ENCODE measurements at places on chromosomes 1 and 21.

DNA sequence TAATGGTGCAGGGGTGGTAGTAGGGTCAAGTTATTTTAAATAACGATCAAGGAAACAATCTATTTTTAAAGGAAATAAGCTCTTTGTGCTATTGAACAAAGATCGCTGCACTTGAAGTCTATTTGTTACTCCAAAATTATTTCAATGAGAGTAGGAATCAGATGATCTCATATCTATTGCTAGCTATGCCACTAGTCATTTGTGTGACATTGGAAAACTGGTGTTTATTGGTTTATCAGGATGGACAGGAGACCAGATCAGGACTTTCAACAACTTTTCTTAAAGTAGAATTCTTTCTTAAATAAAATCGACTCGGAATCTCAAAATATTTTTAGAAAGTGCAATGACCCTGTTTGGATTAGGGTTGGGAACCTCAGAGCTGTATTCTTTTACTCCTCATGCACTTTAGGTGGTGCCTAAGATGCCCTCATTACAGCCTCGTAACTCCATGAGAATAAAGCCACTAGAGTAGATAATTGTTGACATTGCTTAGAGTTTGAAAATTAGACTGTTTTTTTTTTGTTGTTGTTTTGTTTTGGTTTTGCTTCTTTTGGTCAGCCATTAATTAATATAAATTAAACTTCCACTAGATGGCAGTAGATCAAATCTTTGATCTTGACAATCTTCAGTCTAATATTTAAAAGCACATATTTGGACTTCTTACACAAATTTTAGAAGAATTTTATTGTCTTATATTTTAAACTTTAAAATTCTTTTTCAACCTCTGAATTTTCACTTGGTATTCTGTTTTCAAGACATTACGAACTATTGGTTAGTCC is 352.4 kb downstream of the USP25 start:
- DNase-seq, result no peak

DNA sequence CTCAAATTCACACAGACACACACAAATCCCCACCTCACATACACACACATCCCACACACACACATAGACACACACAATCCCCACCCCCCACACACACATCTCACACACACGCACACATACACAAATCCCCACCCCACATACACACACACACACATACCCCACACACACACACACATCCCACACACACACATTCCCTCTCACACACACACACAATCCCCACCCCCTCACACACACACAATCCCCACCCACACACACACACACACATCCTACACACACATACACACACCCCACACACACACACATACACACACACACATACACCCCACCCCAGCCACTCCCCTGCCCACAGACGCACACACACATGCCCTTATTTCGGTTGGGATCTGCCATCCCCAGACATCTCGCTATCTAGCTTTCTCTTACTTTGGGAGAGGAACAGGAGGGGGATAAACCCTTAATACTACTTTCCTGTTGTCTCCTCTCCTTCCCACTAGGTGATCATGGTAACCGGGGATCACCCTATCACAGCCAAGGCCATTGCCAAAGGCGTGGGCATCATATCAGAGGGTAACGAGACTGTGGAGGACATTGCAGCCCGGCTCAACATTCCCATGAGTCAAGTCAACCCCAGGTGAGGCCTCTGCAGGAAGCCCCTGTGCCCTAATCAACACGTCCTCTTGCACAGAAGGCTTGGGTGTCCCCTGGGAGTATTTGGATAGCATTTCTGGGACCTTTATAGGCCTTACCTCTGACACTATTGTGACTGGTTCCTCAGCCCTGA is 17.2 kb upstream of the ATP1A4 start:
- DNase-seq, result no peak

- no peak for DNase-seq
Measured at GRCh38 chr1:198912046-198912445, 273.2 kb downstream of the PTPRC start.

GRCh38 chr1:109719337-109719837 is 7.3 kb downstream of the GSTM5 start:
- no peak for DNase-seq

DNA sequence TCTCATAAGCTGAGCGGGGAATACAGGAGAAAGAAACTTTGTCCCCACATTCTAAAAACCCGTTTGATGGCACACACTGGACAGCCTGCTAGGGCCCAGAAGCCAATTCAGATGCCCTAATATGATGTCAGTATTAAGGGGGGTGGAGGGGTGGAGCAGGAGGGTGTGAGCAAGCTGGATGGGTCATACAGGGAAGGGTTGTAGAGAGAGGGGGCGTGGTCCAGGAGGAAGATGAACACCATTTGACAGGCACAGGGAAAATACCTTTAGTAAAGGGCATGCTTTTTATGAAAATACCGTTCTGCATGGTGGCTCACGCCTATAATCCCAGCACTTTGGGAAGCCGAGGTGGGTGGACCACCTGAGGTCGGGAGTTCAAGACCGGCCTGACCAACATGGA is 6.0 kb downstream of the TARS2 start:
- no peak for DNase-seq

- no peak for DNase-seq
Measured at GRCh38 chr21:44379991-44380865, 26.8 kb downstream of the TRPM2 start.

- DNase-seq, result no peak
Measured at GRCh38 chr21:37039411-37040075, 33.0 kb downstream of the RIPPLY3 start.

DNA sequence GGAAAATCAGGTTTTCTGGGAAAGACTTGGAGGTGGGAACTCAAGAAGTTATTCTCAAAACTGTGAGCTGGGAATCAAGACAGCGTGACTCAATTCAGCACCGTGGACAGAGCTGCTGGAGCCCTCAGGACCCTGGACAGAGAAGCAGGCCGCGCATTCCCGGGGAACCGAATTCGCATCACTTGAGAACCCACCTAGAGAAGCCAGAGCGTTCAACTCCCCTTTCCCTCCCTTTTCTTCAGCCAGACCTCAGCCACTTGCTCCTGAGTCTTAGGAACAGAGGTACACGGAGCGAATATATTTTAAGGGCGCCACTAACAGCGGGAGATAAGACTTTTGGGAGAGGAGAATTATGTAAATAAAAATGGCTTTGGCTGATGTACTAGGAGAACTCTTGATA is 2.0 kb upstream of the LIN28A start:
- peak; percentile 65 for DNase-seq

DNA sequence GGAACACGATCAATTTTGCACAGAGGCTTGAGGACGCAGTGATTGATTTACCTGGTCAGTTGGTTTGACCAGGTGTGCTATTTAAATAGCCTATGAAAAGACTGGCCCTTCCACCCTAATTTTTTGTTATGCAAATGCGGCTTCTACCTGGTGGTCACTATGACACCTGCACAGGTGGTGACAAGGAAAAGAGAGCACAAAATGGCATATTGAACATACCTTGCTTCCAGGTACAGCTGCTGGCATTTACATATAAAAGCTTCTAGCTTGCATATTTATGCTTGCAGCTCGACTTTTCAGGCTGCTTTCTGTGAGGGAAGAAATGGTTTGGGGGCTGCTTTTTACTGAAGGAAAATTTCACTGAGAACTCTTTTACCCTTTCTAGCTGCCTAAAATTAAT is 15.3 kb upstream of the FMO4 start:
- no peak for DNase-seq

DNA sequence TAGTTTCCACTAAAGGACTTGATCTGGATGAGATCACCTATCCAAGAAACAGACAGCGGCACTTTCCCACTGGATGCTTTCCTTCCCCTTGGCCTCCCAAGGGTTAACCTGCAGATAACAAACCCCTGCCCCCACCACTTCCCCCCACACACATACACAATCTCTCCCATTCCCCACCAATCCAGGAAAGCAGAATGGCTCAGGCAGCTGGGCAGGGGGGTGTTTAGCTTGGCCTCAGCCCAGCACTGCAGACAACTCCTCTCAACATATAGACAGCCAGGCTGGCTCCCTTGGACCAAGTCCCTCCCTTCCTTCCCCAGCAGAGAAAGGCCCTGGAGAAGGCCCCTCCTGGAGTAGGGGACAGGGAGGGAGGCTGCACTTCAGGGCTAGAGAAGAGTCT is 24.6 kb downstream of the PLEKHA6 start:
- DNase-seq, result no peak

- DNase-seq, result no peak
Measured at GRCh38 chr1:96845464-96845863, 123.9 kb downstream of the PTBP2 start.

GRCh38 chr1:198714271-198714670 is 75.4 kb downstream of the PTPRC start:
- DNase-seq, result no peak

DNA sequence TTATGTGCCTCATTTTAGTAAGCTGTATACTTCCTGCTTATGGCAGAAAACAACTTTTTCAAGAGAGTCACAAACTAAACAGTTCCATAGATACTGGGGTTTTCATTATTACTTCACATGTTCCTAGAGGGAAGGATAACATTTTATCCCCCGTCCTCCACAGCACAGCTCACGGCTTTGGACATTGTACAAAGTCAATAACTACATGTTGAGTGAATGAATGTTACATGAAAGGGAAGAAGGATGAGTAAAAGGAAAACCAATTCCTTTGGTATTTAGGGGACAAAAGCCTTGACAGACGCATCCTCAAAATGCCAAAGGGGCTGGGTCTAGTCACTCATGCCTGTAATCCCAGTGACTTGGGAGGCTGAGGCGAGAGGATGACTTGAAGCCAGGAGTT is 14.8 kb downstream of the PI4KB start:
- DNase-seq, result no peak

DNA sequence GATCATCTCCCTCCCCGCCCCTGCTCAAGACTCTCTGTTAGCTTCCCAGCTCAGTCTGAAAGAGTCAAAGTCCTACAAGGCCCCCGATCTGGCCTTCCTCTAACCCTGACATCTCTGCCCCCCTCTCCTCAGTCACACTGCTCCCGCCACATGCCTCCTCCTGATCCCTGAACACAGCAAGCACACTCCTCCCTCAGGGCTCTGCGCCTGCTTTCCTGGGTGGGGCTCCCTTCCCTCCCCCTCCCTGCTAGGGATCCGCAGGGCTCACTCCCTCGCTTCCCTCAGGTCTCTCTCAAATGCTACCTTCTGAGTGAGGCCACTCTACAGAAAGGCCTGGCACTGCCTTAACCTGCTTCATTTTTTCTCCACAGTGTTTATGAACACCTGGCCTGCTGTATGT is 5.7 kb upstream of the GALE start:
- DNase-seq, result no peak

DNA sequence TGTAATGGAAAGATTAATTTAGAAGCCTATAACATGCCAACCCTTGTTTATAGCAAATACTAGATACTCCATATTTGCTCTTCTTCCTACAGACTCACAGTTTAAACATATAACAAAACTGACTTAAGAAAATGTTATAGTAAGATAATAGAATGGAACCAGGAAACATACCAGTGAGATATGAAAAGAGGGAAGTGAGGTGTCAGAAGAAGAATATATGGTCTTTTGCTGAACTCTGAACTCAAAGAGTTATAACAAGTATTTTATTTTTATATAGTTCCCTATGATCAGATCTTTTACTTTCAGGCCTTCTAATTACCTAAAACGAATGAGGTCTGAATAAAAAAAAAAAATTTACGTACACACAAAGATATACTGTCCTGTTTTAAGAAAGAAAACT is 20.9 kb downstream of the TMED5 start:
- DNase-seq, result no peak

- DNase-seq, result no peak
Measured at GRCh38 chr1:153389973-153390879, 647 bp downstream of the S100A8 start.

GRCh38 chr1:172277989-172278388 is 142.5 kb upstream of the C1orf105 start:
- DNase-seq, result no peak

DNA sequence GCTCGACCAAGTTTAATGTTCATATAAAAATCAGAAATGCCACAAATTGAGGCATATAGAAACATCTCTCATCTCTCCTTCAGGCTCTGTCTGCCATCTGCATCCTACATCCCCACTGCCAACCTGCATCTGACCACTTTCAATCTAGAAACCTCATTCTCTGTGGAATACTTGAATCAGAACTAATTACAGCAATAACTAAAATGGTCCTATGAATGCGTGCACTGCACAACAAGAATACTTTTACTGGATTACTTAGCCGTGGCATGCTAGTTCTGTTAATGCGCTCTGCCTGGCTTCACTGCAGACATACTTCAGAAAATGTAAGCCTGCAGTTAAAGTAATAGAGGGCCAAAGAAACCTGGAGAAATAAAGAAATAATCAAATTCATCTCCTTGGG is 89.8 kb upstream of the NR5A2 start:
- DNase-seq, result no peak

DNA sequence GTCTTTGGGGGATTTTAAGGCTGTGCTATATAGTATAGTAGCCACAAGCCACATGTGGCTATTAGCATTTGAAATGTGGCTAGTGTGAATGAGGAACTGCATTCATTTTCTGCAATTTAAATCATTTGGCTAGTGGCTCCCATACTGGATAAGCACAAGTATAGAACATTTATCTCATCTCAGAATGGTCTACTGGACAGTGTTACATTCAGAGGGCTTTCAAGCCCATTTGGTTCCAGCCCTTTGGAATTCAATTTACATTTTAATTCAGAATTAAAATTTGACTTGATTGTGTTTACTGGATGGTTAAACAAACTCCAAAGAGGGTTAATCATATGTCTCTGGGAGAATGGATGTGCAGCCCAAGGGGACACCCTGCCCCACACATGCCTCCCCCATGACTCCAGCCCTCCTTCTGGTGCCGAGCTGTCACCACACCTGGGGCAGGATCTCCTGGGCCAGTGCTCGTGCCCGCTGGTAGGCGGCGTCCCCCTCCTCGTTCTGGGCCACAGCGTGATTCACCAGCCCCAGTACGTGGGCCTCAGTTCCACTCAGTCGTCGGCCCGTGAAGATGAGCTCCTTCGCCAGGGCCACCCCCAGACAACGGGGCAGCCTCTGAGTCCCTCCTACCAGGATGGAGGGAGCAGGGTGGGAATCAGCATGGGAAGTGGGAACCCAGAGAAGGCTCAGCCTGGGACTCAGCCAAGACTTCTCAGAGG is 17.2 kb downstream of the ECHDC2 start:
- no peak for DNase-seq

DNA sequence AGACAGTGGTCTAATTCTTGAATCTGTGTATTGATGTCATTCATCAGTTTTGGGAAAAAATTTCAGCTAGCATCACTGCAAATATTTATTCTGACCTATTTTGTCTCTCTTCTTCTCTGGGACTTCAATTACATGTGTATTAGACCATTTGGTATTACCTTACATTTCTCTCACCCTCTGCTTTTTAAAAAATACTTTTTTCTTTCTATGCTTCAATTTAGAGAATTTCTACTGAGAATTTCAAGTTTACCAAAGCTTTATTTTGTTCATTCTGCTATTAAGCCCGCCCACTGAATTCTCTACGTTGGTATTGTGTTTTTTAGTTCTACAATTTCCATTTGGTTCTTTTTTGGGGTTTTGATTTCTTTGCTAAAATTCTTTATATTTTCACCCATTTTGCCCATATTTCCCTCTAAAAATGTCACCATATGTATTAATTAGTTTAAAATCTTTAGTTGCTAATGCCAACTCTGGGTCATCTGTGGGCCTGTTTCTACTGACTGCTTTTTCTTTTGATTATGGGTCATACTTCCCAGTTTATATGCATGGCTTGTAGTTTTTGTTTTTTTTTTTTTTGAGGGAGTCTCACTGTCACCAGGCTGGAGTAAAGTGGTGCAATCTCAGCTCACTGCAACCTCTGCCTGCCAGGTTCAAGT is 212.0 kb downstream of the DYRK1A start:
- no peak for DNase-seq
